ENCODE measurements at places on chromosomes 1 and 21.

- no peak for DNase-seq
These were observed 25.3 kb downstream of the DSTYK start for GRCh38 chr1:205186191-205186590.

DNA sequence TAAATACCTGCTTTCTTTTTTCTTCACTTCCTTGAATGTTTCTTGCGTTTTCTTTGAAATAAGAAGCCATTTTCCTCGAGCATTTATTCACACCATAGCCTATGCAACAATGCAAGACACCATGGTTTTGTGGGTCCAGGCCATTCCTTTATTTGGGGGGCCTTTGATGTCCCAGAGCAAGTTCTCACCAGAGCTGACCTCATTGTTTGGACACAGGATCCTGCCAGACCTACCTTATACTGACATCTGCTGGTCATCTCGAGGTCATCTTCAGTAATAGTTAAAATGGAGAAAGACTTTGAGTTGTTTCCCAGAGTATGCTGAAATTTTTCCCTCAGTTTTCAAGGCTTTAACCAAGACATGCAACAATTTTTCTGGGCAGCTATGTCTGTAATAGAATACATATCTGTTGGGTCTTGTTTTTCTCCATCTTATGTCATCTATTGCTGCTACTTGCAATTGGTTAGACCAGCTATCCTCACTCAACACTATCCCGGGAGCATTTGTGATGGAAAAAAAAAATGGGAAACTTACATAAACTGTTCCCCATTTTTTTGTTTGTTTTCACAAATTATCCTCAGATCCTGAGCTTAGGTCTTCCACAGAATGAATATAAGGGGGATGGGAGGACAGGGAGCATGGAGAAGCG lies 34.0 kb upstream of the BACE2 start:
- DNase-seq = no peak

DNA sequence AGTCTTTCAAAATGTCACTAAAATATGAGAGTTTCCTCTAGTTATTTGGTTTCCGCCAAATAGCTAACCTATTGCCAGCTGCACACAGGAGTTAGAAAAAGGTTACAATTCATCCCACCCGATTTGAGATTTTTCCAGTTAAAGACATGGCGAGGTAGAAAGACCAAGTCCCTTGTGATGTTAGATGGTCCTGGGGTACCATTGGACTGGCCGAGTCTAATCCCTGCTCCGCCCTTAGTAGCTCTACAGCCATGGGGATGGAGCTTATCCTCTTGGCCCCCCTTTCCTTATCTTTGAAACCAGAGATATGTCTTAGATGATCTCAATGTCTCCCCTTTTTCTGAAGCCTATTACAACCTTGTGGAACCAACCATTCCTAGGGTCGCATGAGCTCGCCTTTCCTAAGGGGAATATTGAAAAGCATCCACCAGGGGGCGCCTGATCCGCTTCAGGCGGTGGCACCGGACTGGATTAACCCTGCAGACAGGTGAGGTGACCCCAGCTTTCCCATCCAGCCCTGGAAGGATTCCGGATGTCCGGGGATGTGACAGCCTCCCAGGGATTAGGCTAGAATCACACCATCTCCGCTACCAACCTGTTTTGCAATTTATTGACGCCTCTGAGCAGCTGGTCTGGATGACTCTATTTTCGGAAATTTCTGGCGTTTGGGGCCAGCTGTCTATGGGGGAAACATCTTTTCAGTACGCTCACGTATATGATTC lies 68.3 kb upstream of the SIM2 start:
- peak; percentile 58 for DNase-seq

DNA sequence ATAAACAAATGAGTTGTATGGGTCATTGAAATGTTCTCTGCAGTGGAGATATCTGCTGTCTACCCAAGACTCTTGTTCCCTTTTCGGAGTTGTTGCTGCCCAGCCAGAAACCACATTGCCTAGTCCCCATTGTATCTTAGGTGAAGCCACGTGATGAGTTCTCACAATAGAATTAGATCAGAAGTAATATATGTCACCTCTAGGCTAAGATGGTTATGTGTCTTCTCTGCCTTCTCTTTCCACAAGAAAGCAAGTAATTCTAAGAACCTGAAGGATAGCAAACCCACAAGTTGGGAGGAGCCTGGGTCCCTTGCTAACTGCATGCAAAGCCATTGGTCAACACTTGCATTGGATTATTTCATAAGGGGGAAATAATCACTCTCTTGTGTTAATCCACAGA lies 76.6 kb downstream of the ADCY10 start:
- DNase-seq = no peak

DNA sequence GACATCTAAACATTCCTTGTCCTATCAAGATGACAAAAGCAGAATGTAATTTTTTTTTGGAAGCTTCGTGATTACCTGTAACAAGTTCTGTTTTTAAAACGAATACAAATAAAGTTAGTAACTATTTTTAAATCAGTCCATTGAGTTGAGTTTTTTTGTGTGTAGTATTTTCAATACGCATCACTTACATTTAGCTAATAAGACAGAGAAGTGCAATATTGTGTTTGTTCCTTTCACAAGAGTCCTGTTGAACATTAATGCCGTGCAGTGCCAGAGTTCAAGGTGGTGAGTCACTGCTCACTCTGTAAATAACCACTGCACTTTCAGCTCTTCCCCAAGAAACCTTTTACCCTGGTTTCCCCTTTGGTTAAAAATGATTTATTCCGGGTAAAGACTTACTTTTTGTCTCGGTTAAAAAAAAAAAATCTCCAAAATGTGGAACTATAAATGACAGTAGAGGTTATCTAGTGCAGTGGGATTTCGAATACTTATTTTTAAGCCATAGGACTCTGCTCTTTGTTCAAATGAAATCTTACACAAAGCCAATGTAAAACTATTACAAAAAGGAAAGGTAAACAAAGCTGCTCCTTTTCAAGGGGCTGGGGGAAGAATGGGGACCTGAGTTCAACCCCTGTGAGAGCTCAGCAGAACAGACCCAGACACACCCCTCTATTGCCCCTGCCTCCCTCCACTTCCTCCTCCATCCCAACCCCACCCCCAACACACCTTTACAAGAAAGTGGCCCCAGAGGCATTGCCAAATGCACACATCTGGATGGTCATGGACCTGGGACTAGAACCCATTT lies 14.8 kb upstream of the NCMAP start:
- DNase-seq = no peak

DNA sequence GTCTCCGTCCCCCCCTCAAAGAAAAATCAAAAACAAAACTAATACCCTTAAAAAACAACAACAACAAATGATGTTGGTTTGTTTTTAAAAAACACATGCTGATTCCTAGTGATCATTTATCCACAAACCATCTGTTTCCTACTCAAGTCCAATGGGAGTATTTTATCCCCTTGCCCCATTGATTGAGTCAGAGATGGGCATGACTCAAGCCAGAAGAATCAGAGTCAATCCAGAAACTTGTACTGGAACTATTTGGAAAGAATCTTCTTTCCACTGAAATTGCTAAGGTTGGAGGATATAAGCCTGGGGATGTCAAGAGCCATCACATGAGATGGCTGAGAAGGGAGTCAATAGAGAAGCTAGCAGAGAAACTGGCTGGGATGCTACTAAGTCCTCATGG lies 176.4 kb downstream of the MIS18A start:
- DNase-seq = no peak

DNA sequence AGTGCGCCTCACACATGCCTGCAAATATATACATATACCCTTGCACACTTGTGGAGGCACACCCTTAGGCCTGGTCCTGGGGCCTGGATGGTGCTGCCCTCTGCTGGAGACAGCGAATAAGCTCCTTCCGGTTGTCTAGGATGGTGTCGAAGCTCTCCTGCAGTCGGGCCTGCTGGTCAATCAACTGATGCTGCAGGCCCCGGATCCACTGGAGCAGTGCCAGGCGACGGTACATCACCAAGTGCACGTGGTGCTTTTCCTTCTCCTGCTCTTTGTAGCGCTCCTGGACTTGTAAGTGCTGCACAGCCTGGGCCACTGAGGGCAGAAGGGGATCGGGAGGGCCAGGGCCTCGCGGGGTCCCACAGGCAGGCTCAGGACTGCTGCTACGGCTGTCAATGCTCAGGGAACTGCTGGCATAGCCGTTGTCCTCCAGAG lies 3.1 kb downstream of the C1orf216 start:
- DNase-seq = peak; percentile 88

- no peak for DNase-seq
These were observed 24.8 kb downstream of the KDM1A start for GRCh38 chr1:23044035-23044434.

- DNase-seq = no peak
These were observed 16.0 kb downstream of the QSOX1 start for GRCh38 chr1:180170546-180171151.

GRCh38 chr1:179002552-179003345 lies 22.9 kb upstream of the FAM20B start:
- peak; percentile 10 for DNase-seq

DNA sequence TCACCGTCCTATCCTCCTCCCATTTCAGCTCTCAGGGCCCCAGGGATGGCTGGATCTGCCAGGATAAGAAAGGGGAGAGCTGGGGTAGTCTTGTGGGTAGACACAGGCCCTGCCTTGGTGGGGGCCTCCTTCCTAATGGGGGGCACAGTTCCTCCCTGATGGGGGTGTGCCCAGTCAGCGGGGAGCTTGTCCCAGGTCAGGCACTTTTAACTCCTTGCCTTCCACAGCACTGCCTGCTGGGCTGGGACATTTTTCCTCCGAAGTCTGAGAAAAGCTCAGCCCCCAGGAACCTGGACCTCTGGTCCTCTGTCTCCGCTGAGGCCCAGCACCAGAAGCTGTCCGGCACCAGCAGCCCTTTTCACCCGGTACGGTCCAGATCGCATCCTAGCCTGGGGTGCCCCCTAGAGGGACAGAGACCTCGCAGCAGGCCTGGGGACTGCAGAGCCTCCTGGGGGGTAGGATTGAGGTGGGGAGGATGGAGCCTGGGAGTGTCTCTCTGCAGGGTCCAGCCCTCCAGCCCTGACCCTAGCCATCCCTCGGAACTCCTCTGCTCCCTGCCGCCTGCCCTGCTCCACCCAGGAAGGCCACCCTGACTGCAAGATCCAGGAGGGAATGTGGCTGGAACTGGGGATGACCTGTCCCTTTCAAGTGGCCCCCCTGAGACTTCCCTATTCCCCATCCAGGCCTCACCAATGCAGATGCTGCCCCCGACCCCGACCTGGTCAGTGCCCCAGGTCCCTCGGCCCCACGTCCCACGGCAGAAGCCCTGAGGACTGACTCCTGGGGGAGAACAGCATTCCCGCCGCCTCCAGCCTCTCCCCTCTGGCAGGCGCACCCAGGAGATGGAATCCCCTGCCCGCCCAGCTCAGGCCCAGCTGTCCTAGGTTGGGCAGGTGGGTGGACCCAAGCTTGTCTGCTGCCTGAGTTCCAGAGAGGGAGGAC lies 12.0 kb downstream of the MIIP start:
- DNase-seq = no peak

GRCh38 chr1:17148950-17149608 lies 29.8 kb upstream of the PADI2 start:
- DNase-seq = no peak

DNA sequence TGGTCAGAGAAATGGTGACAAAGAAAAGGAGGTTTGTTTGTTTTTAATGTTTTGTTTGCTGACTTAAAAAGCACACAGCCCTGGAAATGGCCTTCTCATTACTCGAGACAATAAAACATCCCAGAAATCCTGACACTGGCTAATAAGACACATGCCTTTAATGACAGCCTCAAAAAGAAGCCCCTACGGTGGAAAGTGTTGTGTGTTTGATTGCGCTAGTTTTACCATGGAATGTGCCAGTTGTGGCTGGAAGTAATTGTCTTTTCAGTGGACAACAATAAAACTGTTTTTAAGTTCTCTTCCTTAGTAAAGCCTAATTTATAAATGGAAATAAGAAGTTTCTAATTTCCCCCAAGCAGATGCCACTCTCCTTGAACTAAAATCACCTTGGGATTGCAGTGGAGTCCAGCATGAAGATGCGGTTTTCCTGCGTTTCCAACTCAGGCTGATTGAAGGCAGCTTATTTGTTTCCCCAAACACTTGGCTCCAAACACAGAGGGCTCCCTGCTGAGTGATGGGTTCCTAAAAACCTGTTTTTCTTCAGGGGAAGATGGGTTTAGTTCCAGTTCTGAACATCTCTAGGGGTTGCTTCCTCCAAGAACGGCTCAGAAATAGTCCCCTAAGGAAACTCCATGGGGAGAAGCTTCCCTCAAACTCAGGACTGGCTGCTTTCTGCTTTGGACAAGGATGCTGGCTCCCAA lies 54.3 kb downstream of the CD247 start:
- no peak for DNase-seq
